GM18507 (cell line): ENCODE measurements at places on chromosomes 7 and 10.

DNA sequence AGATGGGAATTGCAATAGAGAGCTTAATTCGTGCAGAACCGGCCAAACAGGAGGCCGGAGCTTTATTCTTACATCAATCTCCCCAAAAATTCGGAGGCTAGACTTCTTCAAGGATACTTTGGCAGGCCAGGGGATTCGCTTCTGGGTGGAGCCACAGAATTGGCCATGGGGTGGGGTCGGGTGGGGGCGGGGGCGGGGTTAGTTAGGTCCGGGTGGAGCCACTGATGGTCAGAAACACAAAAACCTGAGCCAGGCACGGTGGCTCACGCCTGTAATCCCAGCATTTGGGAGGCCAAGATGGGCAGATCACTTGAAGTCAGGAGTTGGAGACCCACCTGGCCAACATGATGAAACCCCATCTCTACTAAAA, 87.5 kb downstream of the SEPTIN14 start:
- DNase-seq: no peak

- DNase-seq: no peak
These were observed 9.4 kb upstream of the NKX2-3 start for GRCh38 chr10:99523251-99523773.

DNA sequence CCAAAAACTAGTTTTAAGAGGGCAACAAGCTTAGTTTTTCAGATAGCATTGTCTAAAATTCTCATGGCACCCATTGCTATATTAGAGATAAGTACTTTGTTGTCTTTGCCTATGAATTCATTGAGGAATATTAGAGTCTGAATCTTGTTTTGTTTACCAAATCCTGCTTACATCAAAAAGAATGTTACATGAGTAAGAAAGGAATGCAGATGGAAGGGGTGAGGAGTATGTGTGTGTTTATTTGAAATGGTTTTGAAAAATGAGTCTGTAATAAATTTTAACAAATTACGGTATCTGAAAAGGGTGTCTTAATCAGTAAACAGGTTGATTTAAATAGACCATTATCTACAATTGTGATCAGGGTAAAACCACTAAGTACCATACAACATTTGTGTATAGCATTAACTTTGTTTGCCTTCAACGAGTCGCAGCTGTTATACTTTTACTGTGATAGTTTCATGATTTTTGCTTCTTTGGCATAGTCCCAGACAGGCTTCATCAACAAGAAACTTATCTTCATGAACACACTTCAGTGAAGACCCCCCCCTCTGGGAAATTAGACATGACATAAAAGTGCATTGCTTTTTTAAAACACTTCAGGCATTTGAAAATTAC, 1183.9 kb upstream of the C7orf33 start:
- DNase-seq: no peak

DNA sequence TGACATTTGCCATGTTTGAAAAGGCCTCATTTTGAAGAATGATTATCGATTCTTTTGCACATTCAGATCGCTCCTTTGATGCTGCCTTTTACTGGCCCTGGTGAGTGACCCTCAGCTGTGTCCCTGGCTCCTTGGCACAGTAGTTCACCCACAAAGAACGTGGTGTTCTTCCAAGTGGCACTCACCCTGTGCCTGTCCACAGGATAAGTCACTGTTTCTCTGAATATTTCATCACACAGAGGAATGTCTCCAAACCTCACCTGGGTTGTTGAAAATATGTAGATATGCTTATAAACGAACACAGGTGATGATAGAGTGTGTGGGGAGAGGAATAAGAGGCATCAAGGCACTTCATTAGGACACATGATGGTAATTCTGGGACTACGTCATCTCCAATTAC, 810.7 kb downstream of the CCSER2 start:
- no peak for DNase-seq

- DNase-seq: no peak
These were observed 65.0 kb upstream of the TMEM168 start for GRCh38 chr7:112855227-112855626.

DNA sequence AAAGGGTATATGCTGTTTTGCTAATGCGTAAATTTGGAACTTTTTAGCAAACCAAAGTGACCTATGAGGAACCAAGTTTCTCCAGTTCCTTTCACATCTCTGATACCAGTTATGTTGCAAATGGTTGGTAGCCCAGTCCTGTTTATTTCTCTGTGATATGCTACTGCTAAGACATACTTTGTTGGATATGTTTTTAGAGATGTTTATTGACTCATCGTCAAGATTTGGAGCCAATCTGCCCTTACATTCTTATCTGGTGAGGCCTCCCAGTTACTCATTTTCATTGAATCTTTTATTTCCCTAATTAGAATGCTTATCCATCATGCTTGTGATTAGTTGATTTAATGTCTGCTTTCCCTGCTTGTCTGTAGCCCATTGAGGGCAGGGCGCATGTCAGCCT, 58.9 kb downstream of the LRGUK start:
- no peak for DNase-seq

- DNase-seq: no peak
These were observed 4.4 kb downstream of the SH2D4B start for GRCh38 chr10:80542053-80542452.

DNA sequence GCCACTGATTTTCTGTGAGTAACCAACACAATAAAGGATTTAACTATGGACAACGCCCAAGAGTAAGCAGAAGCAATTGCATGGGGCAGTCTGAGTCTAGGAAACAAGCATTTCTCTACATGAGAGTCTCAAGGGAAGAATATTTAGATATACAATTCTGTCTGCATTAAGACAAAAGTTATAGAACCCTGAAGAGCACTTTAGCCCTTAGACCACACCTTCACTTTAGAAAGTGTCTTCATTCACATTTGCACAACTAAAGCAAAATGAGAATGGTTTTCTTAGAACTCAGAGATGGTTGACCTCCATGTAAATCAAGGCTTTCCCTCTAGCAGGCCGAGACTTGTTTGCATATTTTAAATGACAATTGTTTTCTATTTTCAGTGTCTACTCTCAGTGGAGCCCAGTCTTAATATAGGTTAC, 25.5 kb upstream of the TRIM24 start:
- DNase-seq: no peak
